PC-3 (cell line): ENCODE measurements at places on chromosomes 7 and 10.

GRCh38 chr10:129330211-129330610, 136.8 kb upstream of the MGMT start:
- DNase-seq = no peak

DNA sequence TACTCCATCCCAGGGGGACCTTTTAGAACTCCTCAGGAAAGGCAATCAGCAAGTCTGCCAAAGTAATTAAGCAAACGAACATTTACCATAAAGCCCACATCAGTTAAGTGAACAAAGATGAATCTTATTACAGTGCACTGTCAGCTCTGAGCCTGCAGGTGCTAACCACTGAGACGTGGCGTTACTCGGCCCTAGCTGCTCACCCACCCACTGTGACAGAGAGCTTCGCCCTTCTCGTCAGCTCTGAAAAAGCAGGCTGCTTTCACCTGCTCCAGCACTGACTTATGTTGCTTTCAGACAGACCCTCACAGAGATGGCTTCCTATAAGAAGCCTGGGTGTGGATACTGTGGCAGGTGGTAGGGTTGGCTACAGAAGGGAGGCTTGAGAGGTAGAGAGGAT, 57.7 kb upstream of the KCNIP2 start:
- DNase-seq = no peak

DNA sequence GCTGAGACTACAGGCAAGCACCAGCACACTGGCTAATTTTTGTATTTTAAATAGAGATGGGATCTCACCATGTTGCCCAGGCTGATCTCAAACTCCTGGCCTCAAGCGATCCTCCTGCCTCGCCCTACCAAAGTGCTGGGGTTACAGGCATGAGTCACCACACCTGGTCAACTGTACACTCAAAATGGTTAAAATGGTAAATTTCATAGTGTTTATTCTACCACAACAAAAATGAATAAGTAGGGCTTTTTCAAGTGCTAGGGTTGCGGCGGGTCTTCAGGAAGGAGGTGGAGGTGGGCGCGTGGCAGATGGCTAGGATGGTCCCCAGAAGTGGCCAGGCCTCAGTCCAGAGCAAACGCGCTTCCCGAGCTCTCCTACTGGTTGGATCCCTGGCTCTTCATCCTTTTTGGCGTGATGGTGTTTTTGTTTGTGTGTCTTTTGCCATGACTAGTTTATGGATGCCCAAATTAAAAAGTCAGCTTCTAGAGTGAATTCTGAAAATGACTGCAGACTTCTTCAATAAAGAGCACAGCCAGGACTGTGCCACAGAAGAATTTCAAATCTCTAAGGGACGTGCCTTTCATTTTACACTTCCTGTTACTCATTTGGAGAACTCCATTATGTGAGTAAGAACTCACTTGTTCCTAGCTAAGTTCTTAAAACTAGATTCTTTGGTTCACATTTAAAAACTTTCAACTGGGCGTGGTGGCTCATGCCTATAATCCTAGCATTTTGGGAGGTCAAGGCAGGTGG, 73.9 kb downstream of the TMEM130 start:
- DNase-seq = peak; percentile 26

DNA sequence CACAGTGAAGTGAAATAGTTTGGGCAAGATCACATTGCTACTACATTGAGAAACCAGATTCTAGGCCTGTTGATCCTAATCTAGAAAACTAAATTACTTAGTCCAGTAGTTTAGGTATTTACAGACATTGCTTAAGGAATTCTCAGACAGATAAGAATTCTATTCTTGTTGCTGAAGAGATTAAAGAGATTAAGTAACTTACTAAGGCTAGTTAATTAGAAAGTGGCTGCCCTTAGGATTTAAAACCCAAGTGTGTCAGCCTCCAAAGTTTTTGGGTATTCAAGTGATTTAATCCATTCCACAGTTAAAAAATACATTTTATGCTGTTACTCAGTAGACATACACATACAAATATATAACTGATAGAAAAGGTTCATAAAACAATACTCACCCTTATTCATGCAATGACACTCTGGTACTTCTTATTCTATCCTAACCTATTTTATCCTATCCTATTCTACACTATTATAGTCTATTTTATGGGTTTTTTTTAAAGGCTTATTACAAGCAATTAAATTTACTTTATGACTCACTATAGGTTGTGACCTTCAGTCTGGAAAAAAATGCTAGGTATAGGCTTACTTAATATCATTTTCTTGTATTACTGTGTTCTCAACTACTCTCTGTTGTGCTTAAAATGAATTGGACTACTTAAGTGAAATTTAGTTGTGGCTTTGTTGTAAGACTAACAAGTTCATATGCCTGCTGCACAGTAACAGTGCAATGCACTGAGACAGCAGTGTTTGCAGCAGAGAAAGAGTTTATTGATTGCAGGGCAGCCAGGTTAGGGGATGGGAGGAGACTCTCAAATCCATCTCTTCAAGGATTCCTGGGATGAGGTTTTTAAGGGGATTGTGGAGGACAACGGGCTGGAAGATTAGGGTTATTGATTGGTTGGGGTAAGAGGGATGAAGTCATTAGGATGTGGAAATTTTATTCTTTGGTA, 10.7 kb downstream of the SPAM1 start:
- peak; percentile 57 for DNase-seq

DNA sequence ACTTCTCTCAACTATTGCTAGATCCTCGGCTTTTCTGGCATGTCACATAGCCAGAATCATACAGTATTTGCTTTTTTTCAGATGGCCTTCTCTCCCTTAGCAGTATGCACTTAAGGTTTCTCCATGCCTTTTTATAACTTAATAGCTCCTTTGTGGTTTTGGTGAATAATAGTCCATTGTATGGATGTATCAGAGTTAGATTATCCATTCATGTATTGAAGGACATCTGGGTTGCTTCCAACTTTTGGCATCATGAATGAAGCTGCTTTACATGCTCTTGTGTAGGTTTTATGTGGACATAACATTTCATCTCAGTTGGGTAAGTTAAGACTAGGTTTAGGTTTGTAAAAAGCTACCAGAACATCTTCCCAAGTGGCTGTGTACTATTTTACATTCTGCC, 4.6 kb downstream of the ATP5F1C start:
- peak; percentile 10 for DNase-seq

DNA sequence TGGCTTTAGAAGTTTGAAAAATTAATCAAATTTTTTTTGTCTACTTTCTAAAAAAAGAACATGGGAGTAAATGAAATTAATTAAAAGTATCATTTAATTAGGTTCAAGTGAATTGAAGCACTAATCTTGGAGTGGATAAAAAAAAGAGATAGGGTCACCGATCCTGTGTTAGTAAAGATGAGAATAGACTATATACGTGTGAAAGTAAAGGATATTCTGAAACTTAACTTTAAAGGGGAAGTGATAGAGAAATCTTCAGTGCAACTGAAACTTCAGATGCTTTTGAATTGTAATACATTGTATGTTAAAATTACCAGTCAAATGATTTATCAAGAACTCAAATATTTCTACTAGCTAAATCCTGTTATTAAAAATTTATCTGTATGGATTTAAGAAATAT, 4.8 kb downstream of the NHLRC2 start:
- no peak for DNase-seq
